Fibroblast of skin of right biceps (primary cell): ENCODE measurements at places on chromosomes 1 and 21.

GRCh38 chr1:205629751-205630150 lies 2.1 kb downstream of the ELK4 start:
- DNase-seq: no peak

DNA sequence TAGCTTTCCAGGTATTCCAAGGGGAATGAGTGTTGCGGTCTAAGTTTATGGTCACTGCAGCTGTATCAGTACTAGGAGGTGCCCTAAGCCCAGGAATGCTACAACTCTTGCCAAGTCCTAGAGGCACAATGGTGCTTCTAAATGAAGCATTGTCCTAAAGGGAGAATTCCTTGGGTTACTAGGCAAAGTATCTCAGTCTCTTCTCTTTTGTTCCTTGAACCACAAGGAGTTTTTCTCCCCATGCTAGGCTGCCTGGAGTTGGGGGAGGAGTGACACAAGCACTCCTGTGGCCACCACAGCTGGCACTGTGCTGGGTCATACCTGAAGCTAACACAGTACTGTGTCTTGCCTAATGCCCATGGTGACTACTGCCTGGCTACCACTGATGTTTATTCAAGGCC lies 50.7 kb downstream of the KMO start:
- no peak for DNase-seq

GRCh38 chr1:74344387-74344786 lies 109.2 kb downstream of the TNNI3K start:
- no peak for DNase-seq

- DNase-seq: peak; percentile 40
These were observed 7.7 kb upstream of the S100A2 start for GRCh38 chr1:153573351-153573750.

- DNase-seq: no peak
These were observed 21.7 kb downstream of the GLRX2 start for GRCh38 chr1:193083365-193084088.
